ENCODE measurements at places on chromosomes 11 and 22. TPM values are rescaled to one million over a fixed set of nuclear protein-coding genes. Genes with fewer than 3 reads are reported as not detected.

- H3K36me3 ChIP-seq = no peaks in the 10 kb centered on the region
- H3K4me1 ChIP-seq = peaks cover 20% of the 10 kb centered on the region
- DNase-seq = no peak
These were observed 874 bp downstream of the APOL1 start for GRCh38 chr22:36253523-36254490.

DNA sequence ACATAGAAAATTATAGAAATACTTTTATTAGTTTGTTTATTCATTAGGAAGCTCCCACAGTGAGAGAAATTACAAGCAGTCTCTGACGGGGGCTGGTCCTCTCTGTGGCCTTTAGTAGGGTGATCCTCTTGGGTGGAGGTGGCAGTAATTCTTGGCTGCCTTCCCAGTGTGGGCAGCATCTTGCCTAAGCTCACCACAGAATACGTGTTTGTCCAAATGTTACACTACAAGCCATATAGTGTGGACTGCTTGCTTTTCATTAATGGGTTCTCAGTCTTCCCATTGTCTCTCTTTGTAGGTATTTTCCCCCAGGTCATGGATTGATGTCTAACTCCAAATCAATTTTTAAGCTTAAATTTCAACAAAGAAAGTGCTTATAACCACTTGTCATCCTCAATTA, 43.3 kb downstream of the ENDOD1 start:
- H3K4me3 ChIP-seq = no peak overlapping the region
- H3K27me3 ChIP-seq = no peaks in the 10 kb centered on the region
- no peak overlapping the region for H3K27ac ChIP-seq
- DNase-seq = no peak

DNA sequence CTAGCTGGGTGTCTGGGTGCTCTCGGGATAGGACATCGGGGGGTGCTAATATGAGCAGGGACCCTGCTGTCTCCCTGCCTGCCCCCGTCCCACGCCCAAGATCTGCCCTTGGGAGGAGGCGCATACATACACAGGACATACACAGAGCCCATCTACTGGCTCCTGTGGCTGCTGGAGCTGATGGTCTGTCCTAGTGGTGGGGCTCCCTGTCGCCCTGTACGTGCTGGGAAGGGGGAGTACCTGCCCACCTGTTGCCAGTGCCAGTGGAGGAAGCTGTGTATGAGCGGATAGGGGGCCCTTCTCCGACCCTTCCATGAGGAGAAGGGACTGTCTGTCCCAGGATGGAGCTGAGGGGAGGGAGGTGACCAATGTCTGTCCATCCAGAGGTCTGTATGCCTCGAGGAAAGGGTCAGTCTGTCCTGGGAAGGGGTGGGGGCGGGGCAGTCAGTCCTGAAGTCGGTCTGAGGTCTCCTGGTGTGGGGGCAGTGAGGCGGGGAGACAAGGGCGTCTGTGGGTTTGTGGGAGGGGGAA, 952 bp downstream of the TBC1D10A start:
- peak overlapping the region; percentile 70 for H3K4me3 ChIP-seq
- no peak for DNase-seq
- H3K27me3 ChIP-seq = no peaks in the 10 kb centered on the region
- H3K36me3 ChIP-seq = peaks cover 11% of the 10 kb centered on the region
- H3K4me1 ChIP-seq = peaks cover 33% of the 10 kb centered on the region
- H3K27ac ChIP-seq = peak overlapping the region; percentile 60

- peaks cover 4% of the 10 kb centered on the region for H3K27me3 ChIP-seq
- no peak overlapping the region for H3K4me3 ChIP-seq
- no peak for DNase-seq
- H3K27ac ChIP-seq = no peak overlapping the region
- H3K36me3 ChIP-seq = no peaks in the 10 kb centered on the region
These were observed 63.9 kb upstream of the B3GAT1 start for GRCh38 chr11:134475951-134476350.

DNA sequence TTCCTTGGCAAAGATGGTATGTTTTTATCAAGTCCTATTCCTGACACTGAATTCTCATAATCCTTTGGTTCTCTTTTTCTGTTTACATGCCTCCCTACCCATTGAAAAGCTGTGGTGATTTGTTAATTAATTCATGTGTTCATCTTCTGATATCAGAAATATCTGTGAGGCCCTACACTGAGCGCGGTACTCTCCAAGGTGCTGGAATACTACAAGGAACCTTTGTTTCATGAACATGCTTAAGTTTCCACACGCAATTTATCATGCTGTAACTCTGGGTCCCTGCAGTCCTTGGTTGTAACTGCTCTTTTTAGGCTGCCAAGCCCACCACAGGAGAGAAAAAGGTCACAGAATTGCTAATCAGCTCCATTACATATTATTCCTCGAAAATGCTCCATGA, 331.8 kb downstream of the FAT3 start:
- H3K4me3 ChIP-seq = no peak overlapping the region
- no peak for DNase-seq
- no peaks in the 10 kb centered on the region for H3K36me3 ChIP-seq
- H3K4me1 ChIP-seq = no peaks in the 10 kb centered on the region
- H3K27me3 ChIP-seq = no peaks in the 10 kb centered on the region

GRCh38 chr11:78061088-78061920, 2.4 kb upstream of the THRSP start:
- H3K4me1 ChIP-seq = no peaks in the 10 kb centered on the region
- DNase-seq = no peak
- H3K27ac ChIP-seq = no peak overlapping the region
- no peaks in the 10 kb centered on the region for H3K36me3 ChIP-seq

DNA sequence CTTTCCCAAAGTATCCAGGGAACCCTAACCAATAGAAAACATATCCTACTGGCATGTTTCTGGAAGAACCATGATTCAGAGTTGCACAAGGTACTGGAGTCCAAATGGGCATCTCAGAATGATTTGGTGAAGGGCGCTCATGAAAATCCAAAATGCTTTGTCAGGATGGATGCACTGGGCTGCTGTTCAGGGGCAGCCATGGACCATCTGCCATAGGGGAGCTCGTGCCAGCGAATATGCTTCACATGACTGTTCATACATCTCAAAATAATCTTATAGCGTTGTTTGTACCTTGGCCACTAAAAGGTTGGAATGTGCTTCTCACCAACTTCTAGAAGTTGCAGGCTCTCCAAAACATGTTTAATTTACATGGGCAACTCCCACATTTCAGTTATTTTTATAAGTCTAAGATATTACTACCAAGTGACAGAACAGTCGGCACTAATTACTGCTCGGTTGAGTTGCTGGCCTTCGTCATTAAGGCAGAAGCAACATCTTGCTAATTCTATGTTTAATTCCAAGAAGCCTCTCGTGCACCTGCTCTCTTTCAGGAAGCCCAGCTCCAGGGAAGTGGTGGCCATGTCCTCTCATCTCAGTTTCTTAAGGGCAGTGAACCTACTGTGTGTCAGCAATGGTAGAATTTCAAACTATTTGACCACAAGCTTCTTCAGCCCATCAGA, 1497.7 kb downstream of the TBC1D22A start:
- H3K4me3 ChIP-seq = no peak overlapping the region
- no peaks in the 10 kb centered on the region for H3K36me3 ChIP-seq
- H3K27ac ChIP-seq = no peak overlapping the region
- no peak for DNase-seq

DNA sequence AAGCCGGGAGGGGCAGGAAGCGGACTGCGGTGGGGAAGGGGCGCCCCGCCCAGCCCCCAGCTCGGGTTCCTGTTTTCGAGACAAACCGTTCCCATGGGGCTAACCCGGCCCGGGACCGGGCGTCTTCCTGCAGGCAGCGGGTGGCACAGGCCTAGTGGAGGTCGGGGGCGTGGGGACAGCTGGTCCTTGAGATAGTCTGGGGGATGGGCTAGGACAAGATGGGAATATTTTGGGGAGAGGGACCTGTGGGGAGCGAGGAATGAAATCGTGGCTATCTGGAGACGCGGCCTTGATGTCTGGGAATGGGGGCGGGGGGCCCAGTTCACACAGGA, 1.2 kb upstream of the RASGRP2 start:
- peaks cover 36% of the 10 kb centered on the region for H3K4me1 ChIP-seq
- H3K27ac ChIP-seq = peak overlapping the region; percentile 60
- no peaks in the 10 kb centered on the region for H3K36me3 ChIP-seq
- H3K27me3 ChIP-seq = peaks cover 70% of the 10 kb centered on the region
- peak; percentile 44 for DNase-seq
- peak overlapping the region; percentile 39 for H3K4me3 ChIP-seq

- H3K27ac ChIP-seq = no peak overlapping the region
- H3K4me1 ChIP-seq = no peaks in the 10 kb centered on the region
- no peaks in the 10 kb centered on the region for H3K27me3 ChIP-seq
- peaks cover 11% of the 10 kb centered on the region for H3K36me3 ChIP-seq
These were observed 31.3 kb upstream of the RRM1 start for GRCh38 chr11:4063348-4063747.

- H3K36me3 ChIP-seq = peaks cover 83% of the 10 kb centered on the region
- no peak for DNase-seq
- H3K27ac ChIP-seq = no peak overlapping the region
- H3K4me3 ChIP-seq = no peak overlapping the region
- no peaks in the 10 kb centered on the region for H3K27me3 ChIP-seq
- H3K4me1 ChIP-seq = peaks cover 4% of the 10 kb centered on the region
These were observed 101.5 kb downstream of the TRAF6 start for GRCh38 chr11:36408498-36409136.

- no peak for DNase-seq
- peaks cover 11% of the 10 kb centered on the region for H3K27me3 ChIP-seq
- no peaks in the 10 kb centered on the region for H3K36me3 ChIP-seq
- H3K4me3 ChIP-seq = no peak overlapping the region
- H3K27ac ChIP-seq = no peak overlapping the region
These were observed 75.7 kb downstream of the CDKN1C start for GRCh38 chr11:2809854-2810253.

GRCh38 chr11:92892802-92893684, 76.4 kb upstream of the MTNR1B start:
- H3K27me3 ChIP-seq = no peaks in the 10 kb centered on the region
- H3K36me3 ChIP-seq = no peaks in the 10 kb centered on the region
- H3K27ac ChIP-seq = no peak overlapping the region
- no peak for DNase-seq
- no peak overlapping the region for H3K4me3 ChIP-seq
- no peaks in the 10 kb centered on the region for H3K4me1 ChIP-seq

GRCh38 chr11:120520091-120520822, 8.7 kb downstream of the GRIK4 start:
- no peak overlapping the region for H3K4me3 ChIP-seq
- no peak overlapping the region for H3K27ac ChIP-seq
- no peaks in the 10 kb centered on the region for H3K36me3 ChIP-seq
- H3K27me3 ChIP-seq = peaks cover 6% of the 10 kb centered on the region
- H3K4me1 ChIP-seq = peaks cover 10% of the 10 kb centered on the region

DNA sequence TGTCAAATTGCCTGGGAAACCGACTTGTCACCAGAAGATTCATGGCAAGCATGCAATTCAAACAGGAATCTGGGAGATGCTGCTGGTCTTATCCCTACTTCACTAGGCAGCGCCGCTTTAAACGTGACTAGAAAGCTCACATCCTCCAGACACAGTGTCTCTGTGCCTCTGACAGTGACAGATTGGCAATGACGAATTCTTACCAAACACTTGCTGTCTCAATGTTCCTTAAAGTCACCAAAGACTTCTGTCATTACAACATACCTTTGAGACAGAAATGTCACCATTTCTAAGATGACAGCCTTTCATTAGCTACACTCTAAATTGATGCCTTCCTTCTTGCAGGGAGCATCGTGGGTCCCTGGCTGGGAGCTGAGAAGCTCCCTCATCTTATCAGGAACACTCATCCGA, 197.8 kb downstream of the CWF19L2 start:
- no peak overlapping the region for H3K27ac ChIP-seq
- DNase-seq = no peak
- no peaks in the 10 kb centered on the region for H3K27me3 ChIP-seq

- H3K36me3 ChIP-seq = no peaks in the 10 kb centered on the region
- DNase-seq = no peak
- H3K4me3 ChIP-seq = no peak within 1 kb of the TSS
These were observed at the start of gene MPPED1 for GRCh38 chr22:43411869-43412807. Gene MPPED1, plus strand, starts transcription at chr22:43412014. Its CDS starts 12,972 bp downstream, at chr22:43424986.

DNA sequence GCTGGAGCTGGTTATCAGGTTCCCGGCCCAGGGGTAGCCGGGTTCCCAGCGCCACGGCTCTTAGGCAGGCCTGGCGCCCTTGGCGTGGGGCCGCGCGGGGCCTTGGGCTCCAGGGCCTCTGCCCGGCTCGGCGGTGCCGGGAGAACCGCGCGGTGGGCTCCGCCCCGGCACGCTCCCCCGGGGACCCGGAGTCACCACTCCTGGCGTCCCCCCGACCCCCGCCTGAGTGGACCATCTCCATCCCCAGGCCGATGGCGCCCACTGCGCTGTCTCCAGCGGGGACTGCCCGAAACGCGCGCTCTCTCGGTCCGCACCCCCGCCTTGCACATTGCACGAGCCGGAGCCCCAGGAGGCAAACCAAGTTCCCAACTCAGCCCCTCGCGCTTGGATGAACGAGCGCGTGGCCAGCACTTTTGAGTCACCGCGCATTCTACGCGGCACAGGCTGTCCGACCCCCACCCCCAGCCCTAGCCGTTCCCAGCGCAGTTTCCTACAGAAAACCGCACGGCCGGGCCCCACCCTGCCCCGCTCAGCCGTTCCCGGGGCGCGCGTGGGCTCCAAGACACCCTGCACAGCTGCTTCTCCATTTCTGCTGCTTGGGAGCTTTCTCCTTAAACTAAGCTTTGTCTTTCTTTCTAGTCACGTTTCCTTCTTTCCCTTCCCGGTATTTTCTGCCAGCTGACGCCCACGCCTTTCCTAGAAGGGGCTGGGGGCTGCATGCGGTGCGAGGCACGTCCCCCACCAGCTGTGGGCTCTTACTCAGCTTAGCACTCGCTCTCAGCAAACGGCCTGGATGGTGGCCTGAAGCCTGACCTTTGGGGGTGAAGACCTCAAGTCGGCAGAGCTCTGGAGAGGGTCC, 650 bp upstream of the CHID1 start:
- no peak for DNase-seq
- no peaks in the 10 kb centered on the region for H3K27me3 ChIP-seq
- peaks cover 5% of the 10 kb centered on the region for H3K36me3 ChIP-seq
- peak overlapping the region; percentile 69 for H3K4me3 ChIP-seq
- H3K27ac ChIP-seq = peak overlapping the region; percentile 52

GRCh38 chr11:86220653-86221052, 23.9 kb upstream of the EED start:
- H3K36me3 ChIP-seq = no peaks in the 10 kb centered on the region
- H3K27me3 ChIP-seq = no peaks in the 10 kb centered on the region
- no peaks in the 10 kb centered on the region for H3K4me1 ChIP-seq

The BEST1 gene
- polyA plus RNA-seq = 3.9 TPM

The CEP57 gene
- 80.0 TPM for polyA plus RNA-seq

The DNAJC4 gene
- polyA plus RNA-seq = 52.5 TPM

The PLEKHB1 gene
- 5.5 TPM for polyA plus RNA-seq

The DDTL gene
- 11.2 TPM for polyA plus RNA-seq

The XKR3 gene
- not detected for polyA plus RNA-seq

The SCARF2 gene
- polyA plus RNA-seq = 5.3 TPM

The OR2AG2 gene
- polyA plus RNA-seq = 0.06 TPM

The ROM1 gene
- polyA plus RNA-seq = 4.5 TPM
